ENCODE measurements at places on chromosomes 6 and 20. TPM values are rescaled to one million over a fixed set of nuclear protein-coding genes. Genes with fewer than 3 reads are reported as not detected.

The CPXM1 gene
- polyA plus RNA-seq = not detected

The MOXD1 gene
- polyA plus RNA-seq = 9.0 TPM

DNA sequence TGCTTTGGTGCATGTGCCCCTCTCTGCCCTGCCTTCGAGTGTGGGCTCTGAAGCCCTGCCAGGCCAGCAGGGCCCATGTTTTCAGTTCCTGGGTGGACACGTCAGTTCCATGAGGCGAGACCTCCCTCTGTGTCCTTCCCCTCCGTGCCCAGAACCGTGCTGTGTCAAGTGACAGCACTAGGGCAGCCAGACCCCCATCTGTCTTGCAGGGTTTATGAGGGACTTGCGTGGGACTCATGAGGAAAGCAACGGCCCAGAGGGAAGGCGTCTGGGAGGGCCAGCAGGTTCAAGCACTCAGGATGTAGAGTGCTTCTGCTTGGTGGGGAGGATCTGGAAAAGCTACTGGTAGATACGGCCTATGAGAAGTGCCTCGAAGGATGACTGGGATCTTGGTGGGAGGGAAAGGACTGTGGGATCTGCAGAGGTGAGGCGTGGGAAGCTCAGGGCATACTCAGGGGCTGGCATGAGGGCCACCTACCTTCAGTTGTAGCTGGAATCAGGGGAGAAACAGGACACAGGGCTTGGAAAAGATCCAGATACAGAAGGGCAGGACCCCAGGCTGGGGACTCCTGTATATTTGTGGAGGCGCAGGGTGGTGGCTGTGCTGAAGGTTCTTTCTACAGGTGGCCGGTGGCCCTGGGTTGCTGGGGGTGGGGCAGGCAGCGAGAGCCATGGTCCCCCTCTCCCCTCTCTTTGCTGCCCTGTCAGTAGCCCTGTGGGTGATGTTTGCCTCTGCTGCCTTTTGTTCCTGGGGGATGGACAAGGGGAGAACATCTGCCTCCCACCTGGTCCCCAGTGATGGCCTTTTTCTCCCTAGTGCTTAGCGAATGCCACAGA lies 5.5 kb downstream of the NPEPL1 start:
- no peak for DNase-seq

GRCh38 chr6:84769306-84769705 lies 4.9 kb upstream of the TBX18 start:
- no peak for DNase-seq

- DNase-seq = no peak
Measured at GRCh38 chr6:96301023-96301422, 220.6 kb upstream of the UFL1 start.

DNA sequence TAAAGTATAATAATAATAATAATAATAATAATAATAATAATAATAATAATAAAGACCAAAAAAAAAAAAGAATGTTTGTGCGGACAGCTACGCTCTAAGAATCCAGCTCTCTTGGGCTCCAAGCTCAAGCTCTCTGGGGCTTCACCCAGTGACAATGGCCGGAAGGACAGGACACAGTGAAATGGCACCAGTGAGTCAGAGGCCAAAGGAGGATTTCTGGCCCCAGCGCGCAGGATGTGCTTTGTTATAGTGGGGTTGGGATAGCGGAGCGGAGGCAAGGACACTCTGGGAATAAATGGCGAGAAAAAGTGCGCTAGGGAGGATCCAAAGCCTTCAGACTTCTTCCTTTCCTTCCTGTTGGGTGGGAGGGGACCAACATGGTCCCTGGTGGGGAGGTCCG lies 38.2 kb downstream of the HLA-A start:
- DNase-seq = no peak

GRCh38 chr6:148968771-148969602 lies 222.2 kb downstream of the UST start:
- no peak for DNase-seq

DNA sequence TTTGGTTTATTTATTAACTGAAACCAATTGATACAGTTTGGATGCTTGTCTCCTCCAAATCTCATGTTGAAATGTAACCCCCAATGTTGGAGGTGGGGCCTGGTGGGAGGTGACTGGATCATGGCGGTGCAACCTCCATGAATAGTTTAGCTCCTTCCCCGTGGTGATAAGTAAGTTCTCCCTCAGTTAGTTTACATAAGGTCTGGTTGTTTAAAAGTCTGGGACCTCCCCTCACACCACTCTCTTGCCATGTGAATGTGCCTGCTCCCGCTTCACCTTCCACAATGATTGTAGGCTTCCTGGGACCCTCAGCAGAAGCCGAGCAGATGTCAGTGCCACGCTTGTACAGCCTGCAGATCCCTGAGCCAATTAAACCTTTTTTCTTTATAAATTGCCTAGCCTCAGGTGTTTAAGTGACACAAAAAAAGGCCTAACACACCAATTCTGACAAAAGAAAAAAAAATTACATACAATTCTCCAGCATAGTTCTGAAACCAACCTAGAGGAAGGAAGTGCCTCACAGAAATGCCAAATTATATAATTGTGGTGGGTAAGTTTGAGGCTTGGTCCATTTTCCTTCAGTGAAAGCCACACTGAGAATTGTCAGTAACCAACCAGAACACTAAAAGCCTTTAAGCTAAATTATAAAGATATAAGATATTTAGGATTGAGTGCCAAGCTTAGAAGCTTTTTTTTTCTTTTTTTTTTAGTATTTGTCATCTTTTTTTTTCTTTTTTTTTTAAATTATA lies 15.0 kb downstream of the MAP7 start:
- no peak for DNase-seq

DNA sequence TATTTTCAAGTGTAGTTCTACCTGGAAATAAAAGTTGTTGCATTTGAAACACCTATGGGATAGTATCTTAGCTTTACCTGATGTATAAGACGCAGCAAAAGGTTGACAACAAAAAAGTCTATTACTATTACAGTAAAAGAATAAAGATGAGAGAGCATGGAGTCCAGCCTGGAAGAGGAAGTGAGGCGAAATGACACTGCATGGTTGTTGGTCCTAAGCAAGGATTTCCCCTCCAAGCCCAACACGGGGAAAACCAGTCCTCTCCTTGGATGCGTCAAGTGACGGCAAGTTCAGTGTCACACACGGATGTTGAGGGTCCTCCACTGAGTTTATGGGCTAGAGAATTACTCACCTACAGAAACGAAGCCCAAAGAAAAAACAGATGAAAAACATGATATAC lies 51.7 kb downstream of the COL11A2 start:
- DNase-seq = no peak

The PTCRA gene
- not detected for polyA plus RNA-seq

All from naive B cell (primary cell).